BJ (cell line): ENCODE measurements at places on chromosomes 12 and 14.
A peak's percentile ranks its signal among the peaks of the same experiment; 100 is the strongest.

DNA sequence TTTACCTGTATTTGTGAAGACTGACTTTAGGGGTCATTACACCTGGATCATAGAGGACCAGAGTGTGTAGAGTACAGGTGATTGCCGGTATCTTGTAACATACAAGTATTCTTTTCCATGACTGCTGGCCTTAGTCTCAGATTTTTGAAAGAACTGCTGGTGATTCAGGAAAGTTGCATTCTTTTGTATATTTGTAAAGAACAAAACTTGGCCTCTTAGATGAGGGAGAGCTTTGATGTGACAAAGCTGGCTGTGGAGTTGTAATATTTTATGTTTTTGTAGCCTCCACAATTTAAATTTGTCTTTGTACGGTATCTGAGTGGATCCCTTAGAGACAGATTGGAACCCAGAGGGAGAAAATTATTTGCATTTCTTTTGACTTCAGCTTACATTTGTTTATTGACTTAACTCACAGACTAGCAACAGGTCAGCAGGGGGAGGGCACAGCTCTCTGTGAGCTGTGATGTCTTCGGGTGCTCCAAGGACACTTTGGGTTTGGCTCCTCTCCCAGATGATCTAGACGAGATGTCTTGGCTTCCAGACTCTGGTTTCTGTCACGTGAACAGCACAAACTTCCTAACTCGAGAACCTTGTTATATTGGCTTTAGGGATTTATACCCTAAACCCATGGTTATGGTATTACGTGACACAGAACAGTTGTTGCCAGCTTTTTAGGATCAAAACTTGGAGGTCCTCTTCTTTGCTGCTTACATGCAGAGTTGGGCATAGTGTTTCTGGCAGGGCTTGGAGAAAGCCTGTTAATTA, 65.9 kb downstream of the DAAM1 start:
- peak; percentile 80 for DNase-seq

DNA sequence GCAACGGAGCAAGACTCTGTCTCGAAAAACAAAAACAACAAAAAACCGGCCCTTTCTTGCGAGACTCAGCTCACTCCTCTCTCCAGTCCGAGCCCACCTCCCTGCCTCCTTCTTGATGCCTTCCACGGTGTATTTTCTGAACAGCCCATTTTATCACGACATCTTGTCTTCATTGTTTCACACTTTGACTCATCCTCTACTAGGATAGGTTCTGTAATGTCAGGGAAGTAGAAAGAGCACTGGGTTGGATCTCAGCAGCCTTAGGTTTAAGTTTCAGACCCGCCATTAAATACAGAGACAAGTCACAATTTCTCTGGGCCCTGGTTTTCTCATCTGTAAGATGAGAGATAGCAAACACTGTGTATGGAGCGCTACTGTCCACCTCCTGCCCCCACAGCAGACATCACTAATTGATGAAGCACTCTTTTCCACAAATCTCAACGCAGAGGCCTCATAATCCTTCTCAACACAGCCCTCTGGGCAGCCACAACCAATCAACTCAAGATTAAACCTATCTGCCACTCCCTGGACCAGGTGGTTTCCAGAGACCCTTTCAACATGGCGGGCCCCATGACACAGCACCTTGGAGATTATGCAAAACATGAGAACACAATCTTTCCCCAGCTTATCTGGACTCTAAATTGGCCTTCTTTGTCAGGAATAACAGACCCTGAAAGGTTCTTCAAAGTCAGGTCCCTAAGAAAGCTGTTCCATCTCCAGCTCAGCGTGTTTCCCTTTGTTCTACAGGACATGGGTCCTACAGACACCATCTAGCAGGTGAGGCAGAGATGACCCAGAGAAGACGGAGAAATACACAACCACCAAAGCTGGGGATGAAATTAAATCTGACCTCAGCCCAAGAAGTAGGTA, 35.6 kb downstream of the CCDC88C start:
- DNase-seq = no peak

GRCh38 chr14:101083564-101084435, 180.3 kb upstream of the RTL1 start:
- DNase-seq = no peak

DNA sequence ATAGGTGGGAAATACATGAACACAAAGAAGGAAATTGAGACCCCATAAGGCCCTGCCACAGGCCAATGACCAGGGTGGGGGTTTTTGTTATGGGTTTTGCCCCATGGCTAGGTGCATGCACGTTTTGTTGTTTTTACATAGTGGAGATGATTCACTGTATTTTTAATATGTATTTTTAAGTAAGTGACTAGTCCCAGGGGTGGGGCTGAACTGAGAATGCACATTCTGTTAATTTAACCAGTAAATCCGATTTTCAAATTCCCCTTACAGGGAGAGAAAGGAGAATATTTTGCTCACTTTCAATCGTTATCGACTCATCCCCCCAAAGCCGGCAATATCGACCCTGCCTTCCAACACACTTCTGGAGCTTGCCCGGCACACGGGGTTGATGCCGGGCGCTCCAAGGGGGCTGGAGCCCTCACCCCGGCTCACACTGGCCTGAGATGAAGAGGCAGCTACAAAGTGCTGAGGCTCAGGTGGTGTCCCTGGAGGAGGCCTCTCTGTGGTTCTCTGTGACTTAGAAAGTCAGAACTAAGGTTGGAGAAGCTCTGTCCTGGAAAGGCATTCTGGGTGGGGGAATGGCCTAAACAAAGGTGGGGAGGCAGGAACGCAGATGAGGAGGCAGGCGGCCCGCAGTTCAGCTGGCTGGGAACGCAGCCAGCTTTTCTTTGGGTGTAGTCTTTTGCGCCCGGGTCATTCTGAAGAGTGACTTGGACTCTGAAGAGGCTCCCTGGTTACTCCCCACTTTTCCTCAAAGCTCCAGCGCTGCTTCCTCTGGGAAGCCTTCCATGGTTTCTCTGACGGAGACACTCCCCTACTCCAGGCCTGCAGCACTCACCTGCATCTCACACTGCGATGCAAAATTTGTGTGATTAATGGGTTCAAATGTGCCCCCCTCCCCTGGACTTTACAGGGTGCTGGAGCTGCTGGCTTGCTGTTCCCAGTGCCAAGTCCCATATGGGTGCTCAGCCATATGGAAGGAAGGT, 50.7 kb upstream of the DLK1 start:
- DNase-seq = no peak
